ENCODE measurements at places on chromosomes 5 and 9.

DNA sequence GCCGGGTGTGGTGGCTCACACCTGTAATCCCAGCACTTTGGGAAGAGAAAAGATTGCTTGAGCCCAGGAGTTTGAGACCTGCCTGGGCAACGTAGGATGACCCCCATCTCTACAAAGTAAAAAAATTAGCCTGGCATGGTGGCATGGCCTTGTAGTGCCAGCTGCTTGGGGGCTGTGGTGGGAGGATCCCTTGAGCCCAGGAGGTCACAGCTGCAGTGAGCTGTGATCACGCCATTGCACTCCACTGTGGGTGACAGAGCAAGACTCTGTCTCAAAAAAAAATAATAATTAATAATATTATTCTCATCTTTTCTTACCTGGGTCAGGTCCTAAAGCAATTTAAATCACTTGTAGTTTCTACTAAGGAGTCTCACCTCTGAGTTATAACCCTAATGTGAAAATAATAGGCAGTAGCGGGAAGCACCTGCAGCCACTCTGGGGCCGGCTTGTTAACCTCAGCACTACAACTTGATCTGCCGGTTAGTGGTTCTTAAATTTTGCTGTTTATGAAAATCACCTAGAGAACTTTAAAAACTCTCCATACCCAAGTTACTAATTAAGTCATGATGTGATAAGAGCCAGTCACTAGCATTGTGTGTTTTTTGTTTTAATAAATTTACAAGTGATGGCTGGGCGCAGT, 29.4 kb upstream of the PCAT7 start:
- no peak for DNase-seq

DNA sequence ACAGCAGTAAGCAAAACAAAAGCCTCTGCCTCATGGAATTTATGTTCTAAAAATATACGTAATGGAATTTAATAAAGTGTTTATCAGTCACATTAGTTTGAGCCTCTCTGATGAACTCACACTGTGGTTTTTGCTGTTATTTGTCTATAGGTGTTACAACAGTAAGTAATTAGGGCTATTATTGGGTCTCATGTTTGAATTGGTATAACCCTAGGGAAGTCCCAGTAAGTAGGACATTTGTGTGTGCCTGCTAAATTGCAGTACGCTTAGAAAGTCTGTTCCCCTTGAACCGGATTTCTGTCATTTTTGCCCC, 197.6 kb downstream of the NR3C1 start:
- no peak for DNase-seq

GRCh38 chr5:168438349-168438748, 47.9 kb upstream of the RARS1 start:
- no peak for DNase-seq

- no peak for DNase-seq
These were observed 3.7 kb downstream of the C5orf46 start for GRCh38 chr5:147902609-147903115.

DNA sequence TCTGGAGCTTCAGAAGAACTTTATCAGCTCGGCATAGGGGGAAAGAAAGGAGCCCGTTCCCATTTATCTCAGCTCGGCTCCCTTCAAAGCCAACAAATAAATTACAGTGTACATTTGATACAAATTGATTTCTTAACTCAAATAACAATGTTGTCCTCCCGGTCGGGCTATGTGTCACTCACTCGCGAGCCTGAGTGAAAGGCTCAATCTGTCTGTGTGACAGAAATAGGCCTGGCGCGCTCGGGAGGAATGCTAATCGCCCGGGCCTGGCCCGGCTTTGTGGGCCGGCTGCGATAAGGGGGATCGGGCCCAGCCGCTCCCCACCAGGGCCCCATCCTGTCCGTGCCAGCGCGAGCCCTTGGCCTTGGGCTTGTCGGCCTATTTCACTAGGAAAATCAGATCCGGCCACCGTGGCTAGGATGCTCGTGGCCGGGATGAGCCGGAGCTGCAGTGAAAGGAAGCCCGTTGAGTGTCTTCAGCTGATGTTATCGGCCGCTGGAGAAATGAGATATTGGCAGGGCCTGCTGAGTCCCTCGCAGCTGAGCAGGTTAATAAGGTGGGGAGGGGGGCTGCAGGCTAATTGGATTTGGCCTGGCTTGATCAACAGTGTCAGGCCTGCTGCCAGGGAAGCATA, 258.7 kb downstream of the IRX1 start:
- no peak for DNase-seq

GRCh38 chr9:121192959-121193640, 8.6 kb downstream of the RAB14 start:
- DNase-seq = no peak

GRCh38 chr9:119537138-119537537, 167.9 kb upstream of the BRINP1 start:
- no peak for DNase-seq

DNA sequence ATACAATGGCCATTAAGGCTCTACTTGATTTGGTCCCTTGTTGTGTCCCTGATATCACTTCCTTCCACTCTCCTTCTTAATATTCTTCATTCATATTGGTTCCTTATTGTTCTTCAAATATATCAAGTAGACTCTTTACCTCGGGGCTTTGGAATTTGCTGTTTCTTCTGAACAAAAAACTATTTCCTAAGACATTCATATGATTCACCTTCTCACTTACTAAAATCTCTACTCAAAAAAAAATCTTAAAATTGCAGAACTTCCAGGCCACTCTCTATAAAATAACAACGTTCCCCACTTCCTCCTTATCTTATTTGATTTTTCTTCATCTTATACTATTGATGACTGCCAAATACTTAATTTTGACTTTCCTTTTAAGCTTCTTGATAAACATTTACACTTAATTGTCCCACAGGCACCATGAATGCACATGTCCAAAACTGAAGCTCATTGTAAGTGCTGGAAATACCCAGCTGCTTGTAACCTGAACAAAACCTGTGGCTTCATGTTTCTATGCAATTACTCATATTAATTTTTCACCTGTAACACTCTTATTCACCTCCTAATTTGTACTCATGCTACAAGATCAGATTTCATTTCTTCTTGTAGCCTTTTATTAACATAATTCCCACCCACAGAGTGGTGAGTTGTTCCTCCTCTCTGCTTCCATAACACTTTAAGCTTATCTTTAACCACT, 58.4 kb upstream of the NUDT12 start:
- no peak for DNase-seq

DNA sequence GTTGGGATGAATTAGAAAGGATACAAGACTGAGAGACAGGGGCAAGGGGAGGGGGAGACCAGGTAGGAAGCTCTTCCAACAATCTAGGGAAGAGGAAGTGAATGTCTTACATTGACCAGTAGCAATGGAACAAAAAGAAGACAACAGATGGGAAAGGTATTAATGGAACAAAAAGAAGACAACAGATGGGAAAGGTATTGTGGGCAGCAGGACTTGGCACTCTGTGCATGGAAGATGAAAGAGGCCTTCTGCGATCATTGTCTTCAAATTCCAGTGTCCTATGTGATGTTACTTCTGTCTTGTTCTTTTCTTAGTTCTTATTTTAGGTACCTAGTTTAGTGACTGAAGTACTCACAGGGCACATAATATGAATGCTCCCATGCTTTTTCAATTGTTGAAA, 161.8 kb downstream of the PALM2AKAP2 start:
- no peak for DNase-seq

DNA sequence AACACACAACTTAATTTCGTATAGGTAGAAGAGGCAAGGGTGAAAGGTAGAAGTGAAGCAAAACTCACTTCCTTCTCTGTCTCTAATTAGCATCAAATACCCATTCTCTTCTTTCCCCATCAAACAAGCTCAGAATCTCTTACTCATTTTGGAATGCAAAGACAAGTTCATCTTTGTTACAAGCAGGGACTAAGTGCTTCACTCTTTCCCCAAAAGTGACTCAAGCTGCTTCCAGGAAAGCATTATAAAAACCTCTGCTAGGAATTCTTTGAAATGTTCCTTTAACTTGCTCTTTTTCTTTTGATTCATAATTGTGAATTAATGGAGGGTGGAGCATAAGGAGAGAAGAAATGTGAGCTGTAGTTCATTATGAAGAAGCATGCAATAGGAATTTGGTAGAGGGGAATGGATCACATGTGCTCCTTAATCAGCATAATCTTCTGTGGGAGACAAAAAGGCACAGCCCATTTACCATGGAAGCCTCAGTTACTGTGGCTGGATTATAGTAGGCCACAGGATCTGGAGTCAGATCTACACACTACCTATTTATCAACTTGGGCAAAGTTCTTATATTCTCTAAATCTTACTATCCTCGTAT, 109.5 kb upstream of the DPYSL3 start:
- no peak for DNase-seq

DNA sequence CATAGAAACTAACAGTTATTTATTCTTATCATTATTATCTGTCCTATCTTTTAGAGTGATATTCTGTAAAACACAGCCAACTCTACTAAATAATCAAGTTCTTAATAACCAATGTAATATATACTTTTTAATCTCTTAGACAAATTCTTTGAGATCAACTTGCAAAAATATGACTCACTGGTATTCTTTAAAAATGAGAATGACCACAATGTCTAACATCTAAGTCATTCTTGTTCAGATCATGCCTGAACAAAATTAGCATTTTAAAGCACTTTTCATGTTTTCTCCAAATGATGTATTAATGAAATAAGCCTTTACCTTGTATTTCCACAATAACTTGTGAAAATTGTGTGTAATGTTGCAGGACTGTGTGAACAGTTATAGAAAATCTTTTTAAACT, 356.9 kb upstream of the RGMB start:
- DNase-seq = no peak

DNA sequence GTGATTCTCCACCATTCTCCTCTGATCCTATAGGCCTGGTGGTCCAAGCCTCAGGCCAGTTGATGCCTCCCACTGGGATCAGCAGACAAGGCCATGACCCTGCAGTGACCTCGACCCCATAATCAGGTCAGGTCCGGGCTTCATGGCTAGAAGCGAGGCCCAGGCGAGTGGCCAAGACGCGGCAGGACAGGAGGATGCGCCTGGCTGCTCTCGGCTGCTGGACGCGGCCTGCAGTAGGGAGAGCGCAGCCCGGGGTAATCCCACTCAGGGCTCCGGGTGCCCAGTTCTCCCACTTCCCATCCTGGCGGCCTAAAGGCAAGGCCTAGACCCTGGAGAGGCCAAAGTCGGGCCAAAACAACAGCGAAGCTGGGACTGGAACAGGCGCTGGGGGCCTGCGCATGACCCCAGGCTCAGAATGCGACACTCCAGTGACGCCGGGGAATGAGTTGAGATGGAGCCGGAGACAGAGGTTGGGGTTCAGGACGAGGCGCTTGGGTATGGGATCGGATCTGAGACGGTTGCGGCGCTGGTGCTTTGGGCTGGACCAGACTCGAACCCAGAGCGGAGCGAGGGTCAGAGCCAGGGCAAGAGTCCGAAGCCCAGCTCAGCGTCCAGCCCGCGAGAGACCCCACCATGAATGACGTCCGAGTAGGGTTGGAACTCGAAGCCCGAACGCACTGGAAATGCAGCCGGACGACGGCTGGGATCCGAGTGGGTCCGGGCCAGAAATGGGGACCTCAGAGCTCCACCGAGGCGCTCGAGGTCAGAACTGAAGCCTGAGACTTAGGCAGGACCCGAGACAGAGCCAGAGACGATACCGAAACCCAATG, 3.2 kb downstream of the LHX6 start:
- no peak for DNase-seq

DNA sequence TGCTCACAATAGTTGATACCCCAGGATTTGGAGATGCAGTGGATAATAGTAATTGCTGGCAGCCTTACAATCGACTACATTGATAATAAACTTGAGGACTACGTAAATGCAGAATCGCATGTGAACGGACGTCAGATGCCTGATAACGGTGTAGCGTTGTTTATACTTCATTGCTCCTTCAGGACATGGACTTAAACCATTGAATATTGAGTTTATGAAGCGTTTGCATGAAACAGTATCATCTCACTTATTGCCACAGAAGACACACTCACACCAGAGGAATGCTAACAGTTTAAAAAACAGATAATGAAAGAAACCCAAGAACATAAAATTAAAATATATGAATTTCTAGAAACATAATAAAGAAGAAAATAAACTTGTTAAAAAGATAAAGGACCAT, 101.6 kb downstream of the GABBR2 start:
- DNase-seq = no peak

DNA sequence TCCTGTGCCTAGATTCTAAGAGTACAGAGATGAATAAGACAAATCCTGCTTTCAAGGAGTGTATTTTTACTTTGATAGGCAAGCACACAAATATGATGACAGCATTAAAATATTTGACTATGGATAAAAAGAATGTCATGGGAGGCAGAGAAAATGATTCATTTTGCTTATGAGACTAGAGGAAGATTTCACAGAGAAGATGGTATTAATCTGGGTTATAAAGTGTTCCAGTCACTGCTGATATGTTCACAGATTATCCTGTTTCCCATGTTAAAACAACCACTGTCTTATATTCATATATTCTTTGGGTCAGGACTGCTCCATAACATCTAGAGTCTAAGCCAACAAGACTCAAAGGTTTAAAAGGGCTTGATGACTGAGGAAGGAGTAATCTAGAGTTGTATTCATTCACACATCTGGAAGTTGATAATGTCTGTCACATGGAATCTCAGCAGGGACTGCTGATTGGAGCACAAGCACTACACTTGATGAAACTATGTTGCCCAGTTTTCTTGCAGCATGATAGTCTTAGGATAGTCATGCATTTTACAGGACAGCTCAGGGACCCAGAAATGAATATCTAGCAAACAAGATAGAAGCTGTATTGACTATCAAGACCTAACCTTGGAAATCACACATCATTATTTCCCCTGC, 79.3 kb downstream of the STARD4 start:
- DNase-seq = no peak

DNA sequence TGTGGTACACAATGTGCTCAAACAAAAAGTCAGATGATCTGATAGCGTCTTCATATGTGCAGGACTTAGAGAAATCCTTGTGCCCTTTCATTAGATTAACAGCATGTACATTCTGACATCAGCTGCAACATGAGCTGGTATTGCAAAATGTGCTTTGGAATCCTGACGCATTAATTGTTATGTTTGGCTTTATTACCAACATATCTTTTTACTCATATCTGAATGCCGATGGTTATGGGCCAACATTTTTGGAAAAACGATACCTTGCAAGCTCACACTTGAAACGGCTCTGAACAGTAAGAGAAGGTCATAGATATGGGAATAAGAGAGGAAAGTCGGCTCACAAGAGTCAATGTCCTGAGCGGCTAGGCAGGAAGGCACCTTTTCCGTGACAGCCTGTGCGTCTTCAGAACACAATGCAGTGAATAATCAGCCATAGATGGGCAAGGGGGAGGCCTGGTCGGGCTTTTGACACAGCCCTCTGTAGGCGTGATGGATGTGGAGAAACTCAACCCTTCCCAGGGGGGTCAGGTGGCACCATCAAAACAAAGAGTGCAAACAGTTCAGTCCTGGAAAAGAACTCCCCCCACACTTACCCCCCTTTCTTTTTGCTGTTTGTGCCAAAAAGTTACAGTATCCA, 36.4 kb upstream of the GAS1 start:
- no peak for DNase-seq

GRCh38 chr9:120544441-120544840, 35.5 kb downstream of the CDK5RAP2 start:
- DNase-seq = no peak

DNA sequence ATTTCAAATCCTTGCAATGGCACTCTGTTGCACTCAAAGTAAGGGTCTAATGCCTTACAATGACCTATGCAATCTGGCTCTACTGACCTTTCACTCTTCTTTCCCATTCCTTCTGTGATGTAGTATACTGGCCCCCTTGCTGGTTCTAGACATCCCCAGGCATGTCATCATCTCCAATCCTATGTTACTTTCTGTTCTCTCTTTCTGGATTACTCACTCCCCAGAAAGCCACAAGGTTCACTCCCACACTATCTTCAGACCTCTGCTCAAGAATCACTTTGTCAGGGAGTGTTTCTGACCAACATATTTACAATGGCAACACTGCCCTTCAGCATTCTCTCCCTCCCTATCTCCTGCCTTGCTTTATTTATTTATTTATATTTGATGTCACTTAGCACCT, 802.2 kb upstream of the WWC1 start:
- no peak for DNase-seq
